ENCODE measurements at places on chromosomes 2 and 18.

DNA sequence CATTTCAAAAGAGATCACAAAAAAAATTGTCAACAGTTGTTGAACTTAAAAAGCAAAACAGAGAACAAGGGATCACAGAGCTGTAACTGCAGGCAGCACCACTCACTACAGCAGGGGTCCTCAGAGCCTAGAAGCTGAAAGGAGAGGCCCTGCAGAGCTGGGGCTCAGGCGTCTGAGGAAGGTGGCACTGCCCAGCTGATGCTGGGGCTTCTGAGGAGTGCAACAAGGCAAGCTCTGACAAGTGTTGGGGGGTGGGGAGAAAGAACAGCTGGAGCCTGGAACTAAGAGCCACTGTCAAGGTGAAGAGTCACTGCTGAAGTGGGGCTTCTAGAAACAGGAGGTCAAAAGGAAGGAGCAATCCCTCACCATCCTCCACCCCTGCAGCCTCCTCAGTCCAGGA, 46.2 kb downstream of the FTCDNL1 start:
- DNase-seq: no peak

DNA sequence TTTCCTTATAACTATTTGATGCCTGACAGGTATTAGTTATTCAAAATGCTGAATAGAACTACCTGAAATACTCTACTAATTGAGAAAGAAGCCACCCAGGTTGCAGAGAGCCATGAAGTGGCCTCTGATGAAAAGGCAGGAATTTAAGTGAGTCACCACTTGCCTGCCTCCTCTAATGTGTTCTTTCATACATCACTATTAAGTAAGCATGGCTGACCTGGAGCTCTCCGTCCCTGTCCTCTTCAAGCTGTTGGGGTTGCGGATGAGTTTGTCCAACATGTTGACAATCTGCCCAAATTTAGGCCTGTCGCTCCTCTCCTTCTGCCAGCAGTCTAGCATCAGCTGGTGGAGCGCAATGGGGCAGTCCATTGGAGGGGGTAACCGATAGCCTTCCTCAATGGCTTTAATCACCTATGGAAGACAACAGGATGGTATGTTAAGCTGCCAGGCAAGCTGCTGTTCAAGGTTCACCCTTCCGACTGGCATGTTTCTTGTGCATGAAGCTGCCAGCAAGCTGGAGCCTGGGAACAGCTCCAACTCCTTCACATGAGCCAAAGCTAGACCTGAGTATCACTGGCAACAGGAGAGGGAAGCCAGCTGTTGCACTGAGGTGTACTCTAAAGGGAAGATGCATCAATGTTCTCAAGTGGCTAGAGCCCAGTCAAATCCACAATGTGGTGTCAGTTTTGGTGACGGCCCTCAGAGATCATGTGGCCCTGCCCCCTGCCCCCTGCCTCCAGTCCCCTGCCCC, 142.2 kb downstream of the EPHA4 start:
- DNase-seq: no peak

DNA sequence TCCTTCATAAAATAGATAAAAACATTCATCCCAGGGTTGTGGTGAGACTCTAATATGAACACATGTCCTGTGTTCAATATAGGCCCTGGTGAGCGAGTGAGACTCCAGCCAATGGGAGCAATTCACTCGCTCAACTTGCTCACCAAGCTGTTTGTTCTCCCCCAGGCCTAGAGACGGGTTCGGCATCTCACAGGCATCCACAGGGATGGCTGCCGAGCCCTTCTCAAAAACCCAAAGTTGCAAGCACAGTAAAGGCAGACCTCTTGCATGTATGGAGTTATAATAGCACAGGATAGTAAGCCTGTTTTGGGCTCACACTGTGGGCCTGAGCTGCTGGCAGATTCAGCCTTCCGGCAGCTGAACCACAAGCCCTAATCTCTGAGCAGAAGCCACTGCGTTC, 15.7 kb downstream of the PARD6G start:
- DNase-seq: no peak

DNA sequence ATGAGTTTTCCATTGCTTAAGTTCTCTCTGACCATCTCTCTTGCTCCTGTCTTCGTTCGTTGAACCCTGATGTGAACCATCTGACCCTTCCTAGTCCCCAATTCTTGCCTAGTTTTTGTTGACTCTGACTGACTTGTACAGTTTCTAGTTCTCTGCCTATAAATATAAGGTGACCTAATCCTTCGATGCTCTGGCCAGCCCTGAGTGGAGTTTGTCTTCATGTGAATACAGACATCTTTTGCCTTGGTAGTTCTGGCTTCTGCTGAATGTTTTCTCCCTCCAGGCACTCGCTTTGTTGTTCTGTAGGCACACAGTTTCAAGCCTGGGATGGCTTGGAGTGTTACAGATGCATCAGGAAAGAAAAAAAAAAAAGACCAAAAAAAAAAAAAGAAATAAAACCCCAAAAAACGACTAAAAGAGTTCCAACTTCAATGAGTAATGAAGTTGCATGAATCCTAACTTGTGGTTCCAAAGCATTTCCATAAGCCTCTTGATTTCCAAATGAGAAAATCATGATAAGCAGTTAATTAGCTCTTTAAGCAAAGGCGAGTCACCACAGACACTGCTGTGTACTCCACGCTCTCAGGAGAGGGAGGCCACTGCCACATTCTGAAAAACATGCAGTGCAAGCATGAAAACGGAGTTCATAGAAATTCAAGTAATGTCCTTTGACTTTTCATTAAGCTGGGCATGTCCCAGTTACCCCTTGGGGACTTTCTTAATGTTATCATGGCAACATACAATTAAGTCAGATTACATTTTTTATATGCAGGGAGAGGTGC, 165.2 kb downstream of the TDRD15 start:
- no peak for DNase-seq

Data from head of caudate nucleus (tissue), 42 donors.